Naive thymus-derived CD4-positive, alpha-beta T cell (primary cell): ENCODE measurements at places on chromosomes 3 and 15. TPM values are rescaled to one million over a fixed set of nuclear protein-coding genes. Genes with fewer than 3 reads are reported as not detected.

GOLGA8S gene
- total RNA-seq: 0.57 TPM

PLA2G4D gene
- total RNA-seq: not detected in 2 replicates

SLC12A1 gene
- total RNA-seq: not detected

NANOGP8 gene
- total RNA-seq: not detected in 2 replicates

CHST14 gene
- total RNA-seq: 12.5 and 13.6 TPM in 2 replicates

EPHB3 gene
- total RNA-seq: 0.29 TPM

DNA sequence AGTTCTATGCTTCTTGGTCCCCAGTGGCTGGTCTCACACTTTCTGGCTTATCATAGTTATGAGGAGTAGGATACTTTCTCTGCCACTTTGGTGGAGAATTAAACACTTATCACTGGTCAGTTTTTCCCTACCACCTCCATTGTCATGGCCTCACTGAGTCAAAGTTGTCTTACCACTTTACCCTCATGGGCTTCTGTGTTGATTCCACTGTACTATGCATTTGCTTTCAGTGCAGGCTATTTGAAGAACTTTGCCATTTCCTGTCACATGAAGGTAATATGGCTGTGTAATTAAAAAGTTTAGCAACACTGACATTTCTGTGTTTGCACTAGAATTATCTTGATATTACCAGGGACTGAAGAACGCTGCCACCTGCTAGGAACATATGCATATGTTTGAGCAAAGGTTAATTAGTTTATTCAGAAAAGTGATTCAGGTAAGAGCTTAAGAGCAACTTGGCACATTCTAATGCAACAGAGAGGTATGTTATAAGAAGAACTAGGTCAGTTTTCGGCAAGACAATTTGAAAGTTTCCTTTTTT is 377.3 kb downstream of the PDCD6IP start:
- no peak overlapping the region for H3K4me3 ChIP-seq
- no peaks in the 10 kb centered on the region for H3K4me1 ChIP-seq
- no peaks in the 10 kb centered on the region for H3K36me3 ChIP-seq
- H3K27ac ChIP-seq: no peak overlapping the region

GRCh38 chr3:3778641-3779270 is 20.5 kb upstream of the LRRN1 start:
- no peak overlapping the region for H3K27ac ChIP-seq
- H3K36me3 ChIP-seq: no peaks in the 10 kb centered on the region
- no peaks in the 10 kb centered on the region for H3K27me3 ChIP-seq

DNA sequence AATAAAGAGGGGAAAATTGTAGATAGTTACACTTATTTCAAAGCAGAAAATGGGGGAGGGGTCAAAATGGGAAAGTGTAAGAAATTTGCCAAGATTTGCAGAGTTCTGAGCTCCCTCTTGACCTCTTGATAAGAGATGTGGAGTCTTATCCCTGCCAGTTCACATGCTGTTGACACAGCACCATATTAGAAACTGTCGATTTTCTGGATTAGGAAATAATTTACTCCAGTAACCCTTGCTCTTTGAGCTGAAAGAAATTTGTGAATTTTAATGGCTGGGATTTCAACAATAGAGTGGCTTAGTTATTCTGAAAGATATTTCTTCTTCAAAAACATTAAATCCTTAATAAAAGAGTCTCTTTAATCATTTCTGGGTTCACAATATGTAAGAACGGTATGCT is 306.2 kb upstream of the CNTN4 start:
- no peaks in the 10 kb centered on the region for H3K27me3 ChIP-seq
- no peak for DNase-seq
- no peaks in the 10 kb centered on the region for H3K36me3 ChIP-seq
- no peaks in the 10 kb centered on the region for H3K4me1 ChIP-seq
- no peak overlapping the region for H3K4me3 ChIP-seq
- H3K27ac ChIP-seq: no peak overlapping the region

DNA sequence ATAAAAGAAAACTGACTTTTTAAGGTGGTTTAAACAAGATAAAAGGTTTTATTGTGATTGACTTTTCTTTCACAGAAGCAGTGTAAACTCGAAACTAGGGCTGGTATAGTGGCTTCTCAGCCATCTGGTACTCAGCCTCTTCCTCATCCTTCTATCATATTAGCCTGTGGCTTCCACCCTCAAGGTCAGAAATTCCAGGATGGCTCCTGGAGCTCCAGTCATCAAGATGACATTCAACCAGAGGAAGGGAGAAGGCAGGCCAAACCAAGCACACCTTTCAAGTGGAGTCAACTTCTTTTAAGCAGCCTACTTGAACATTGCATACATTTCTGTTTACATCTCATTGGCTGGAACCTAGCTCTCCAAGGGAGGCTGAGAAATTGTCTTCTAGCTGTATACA is 1.3 kb upstream of the MESD start:
- H3K4me3 ChIP-seq: no peak overlapping the region
- H3K36me3 ChIP-seq: no peaks in the 10 kb centered on the region

- H3K27ac ChIP-seq: no peak overlapping the region
- H3K36me3 ChIP-seq: peaks cover 11% of the 10 kb centered on the region
- no peak for DNase-seq
- no peaks in the 10 kb centered on the region for H3K27me3 ChIP-seq
- no peak overlapping the region for H3K4me3 ChIP-seq
These were observed 3.1 kb upstream of the RPL29 start for GRCh38 chr3:51998774-51999173.

- H3K36me3 ChIP-seq: no peaks in the 10 kb centered on the region
- no peaks in the 10 kb centered on the region for H3K27me3 ChIP-seq
- no peak overlapping the region for H3K27ac ChIP-seq
- H3K4me3 ChIP-seq: no peak overlapping the region
- H3K4me1 ChIP-seq: no peaks in the 10 kb centered on the region
These were observed 33.2 kb downstream of the HOMER2 start for GRCh38 chr15:82919231-82919886.

GRCh38 chr15:68511073-68511991 is 67.5 kb upstream of the CORO2B start:
- H3K4me3 ChIP-seq: no peak overlapping the region
- H3K36me3 ChIP-seq: no peaks in the 10 kb centered on the region
- no peak for DNase-seq
- no peaks in the 10 kb centered on the region for H3K27me3 ChIP-seq
- H3K27ac ChIP-seq: no peak overlapping the region

DNA sequence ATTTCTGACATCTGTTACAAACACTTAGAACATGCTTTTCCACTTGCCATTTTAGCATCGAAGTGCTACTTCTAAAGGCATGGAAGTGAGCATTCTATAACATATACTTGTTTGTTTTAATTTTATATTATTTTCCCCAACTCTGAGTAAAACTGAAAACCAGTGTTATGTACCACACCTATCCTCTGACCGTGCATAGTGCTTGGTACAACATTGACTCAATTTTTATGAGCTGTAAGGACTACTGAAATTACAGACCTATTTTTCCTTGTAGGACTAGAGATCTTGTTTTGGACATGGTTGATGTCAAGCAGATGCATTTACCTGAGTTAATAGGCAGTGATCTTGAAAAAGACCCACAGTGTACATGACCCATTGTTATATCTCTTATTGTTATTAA is 51.5 kb upstream of the CCNB2 start:
- peaks cover 8% of the 10 kb centered on the region for H3K4me1 ChIP-seq
- no peak overlapping the region for H3K27ac ChIP-seq
- peaks cover 6% of the 10 kb centered on the region for H3K36me3 ChIP-seq
- H3K27me3 ChIP-seq: no peaks in the 10 kb centered on the region
- no peak overlapping the region for H3K4me3 ChIP-seq

- H3K27me3 ChIP-seq: no peaks in the 10 kb centered on the region
- H3K36me3 ChIP-seq: no peaks in the 10 kb centered on the region
- H3K27ac ChIP-seq: no peak overlapping the region
- H3K4me3 ChIP-seq: no peak overlapping the region
These were observed 12.4 kb downstream of the PCCB start for GRCh38 chr3:136262559-136262958.

DNA sequence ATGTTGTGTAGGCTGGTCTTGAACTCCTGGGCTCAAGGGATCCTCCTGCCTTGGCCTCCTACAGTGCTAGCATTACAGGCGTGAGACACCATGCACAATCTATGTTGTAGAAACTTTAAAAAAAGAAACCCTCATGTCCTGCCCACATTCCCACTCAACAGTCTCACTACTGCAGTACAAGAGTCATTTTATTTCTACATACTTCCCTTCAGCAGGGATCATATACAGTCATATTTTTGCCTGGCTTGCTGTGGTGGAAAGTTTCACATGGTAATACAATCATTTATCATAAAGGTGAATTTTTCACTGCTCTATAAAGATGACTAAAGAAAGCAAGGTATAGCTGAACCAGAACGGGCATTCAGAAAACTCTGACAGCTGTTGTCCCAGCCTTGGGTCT is 53.8 kb upstream of the PIK3CB start:
- no peaks in the 10 kb centered on the region for H3K4me1 ChIP-seq
- H3K36me3 ChIP-seq: no peaks in the 10 kb centered on the region

- H3K36me3 ChIP-seq: peaks cover 3% of the 10 kb centered on the region
- H3K4me1 ChIP-seq: no peaks in the 10 kb centered on the region
- H3K4me3 ChIP-seq: no peak overlapping the region
- H3K27ac ChIP-seq: no peak overlapping the region
- DNase-seq: no peak
- no peaks in the 10 kb centered on the region for H3K27me3 ChIP-seq
These were observed 13.5 kb downstream of the HIGD1A start for GRCh38 chr3:42790714-42791229.

DNA sequence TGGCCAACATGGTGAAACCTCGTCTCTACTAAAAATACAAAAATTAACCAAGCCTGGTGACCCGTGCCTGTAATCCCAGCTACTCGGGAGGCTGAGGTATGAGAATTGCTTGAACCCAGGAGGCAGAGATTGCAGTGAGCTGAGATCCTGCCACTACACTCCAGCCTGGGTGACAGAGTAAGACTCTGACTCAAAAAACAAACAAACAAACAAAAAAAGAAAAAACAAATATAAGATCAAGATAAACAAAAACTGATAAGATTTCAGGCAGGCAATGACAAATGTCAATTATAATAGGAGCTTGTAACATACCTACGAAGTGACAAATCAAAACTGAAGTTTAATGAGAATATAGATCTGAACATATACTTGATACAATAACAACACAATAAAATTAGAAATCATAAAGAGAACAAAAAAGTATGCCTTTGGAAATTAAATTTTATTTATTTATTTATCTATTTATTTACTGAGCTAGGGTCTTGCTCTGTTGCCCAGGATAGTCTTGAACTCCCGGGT is 70.4 kb downstream of the FAIM start:
- no peak for DNase-seq
- H3K4me3 ChIP-seq: no peak overlapping the region
- no peak overlapping the region for H3K27ac ChIP-seq
- H3K36me3 ChIP-seq: peaks cover 3% of the 10 kb centered on the region
- H3K27me3 ChIP-seq: no peaks in the 10 kb centered on the region
- H3K4me1 ChIP-seq: no peaks in the 10 kb centered on the region

DNA sequence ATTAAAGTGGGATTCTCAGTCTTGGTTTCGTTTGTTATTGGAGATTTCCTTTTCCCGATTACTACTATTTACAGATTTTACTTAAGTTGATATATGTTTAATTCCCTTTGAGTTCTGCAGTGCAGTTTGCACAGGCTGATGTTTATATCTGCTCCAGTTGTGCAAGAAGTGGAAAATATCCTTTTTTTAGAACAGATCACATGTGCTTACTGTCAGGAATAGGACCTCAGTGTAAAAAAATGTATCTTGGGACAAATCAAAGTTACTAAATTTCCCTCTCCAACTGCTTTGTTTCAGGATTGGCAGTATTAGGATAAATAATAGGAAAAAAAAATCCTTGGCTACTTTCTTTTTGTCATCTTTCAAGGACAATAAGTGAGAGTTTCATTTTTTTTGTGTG is 6.9 kb downstream of the MITF start:
- H3K27me3 ChIP-seq: peaks cover 2% of the 10 kb centered on the region
- DNase-seq: no peak
- no peaks in the 10 kb centered on the region for H3K36me3 ChIP-seq
- no peak overlapping the region for H3K4me3 ChIP-seq
- no peaks in the 10 kb centered on the region for H3K4me1 ChIP-seq
- no peak overlapping the region for H3K27ac ChIP-seq

GRCh38 chr3:46719735-46720271 is 2.1 kb upstream of the PRSS50 start:
- no peak for DNase-seq
- no peak overlapping the region for H3K4me3 ChIP-seq

DNA sequence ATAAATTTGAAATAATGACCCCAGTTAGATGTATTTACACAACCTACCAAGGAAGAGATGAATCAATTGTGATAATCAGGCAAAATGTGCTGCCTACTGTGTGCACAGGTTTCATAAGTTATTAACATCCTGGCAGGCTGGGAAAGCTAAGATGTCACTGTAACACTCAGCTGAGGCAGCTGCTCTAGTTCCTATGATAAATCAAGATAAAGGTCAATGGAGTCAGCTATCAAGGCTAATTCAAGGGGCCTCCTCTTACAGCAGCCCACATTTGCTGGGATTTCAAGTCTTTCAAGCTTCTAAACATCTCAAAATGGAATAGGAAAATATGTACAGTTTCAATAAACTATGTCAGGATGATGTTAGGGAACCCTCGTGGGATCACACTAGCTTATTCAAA is 70.7 kb upstream of the PYGO1 start:
- no peak overlapping the region for H3K4me3 ChIP-seq
- no peak overlapping the region for H3K27ac ChIP-seq
- no peaks in the 10 kb centered on the region for H3K36me3 ChIP-seq

- no peak overlapping the region for H3K4me3 ChIP-seq
- no peak overlapping the region for H3K27ac ChIP-seq
- no peaks in the 10 kb centered on the region for H3K27me3 ChIP-seq
- no peak for DNase-seq
- H3K36me3 ChIP-seq: no peaks in the 10 kb centered on the region
These were observed 18.9 kb downstream of the PIF1 start for GRCh38 chr15:64806509-64806908.

- no peaks in the 10 kb centered on the region for H3K36me3 ChIP-seq
- peaks cover 17% of the 10 kb centered on the region for H3K4me1 ChIP-seq
- H3K4me3 ChIP-seq: no peak overlapping the region
- no peak overlapping the region for H3K27ac ChIP-seq
- H3K27me3 ChIP-seq: no peaks in the 10 kb centered on the region
These were observed 45.3 kb upstream of the ATP2B2 start for GRCh38 chr3:10550705-10551104.

DNA sequence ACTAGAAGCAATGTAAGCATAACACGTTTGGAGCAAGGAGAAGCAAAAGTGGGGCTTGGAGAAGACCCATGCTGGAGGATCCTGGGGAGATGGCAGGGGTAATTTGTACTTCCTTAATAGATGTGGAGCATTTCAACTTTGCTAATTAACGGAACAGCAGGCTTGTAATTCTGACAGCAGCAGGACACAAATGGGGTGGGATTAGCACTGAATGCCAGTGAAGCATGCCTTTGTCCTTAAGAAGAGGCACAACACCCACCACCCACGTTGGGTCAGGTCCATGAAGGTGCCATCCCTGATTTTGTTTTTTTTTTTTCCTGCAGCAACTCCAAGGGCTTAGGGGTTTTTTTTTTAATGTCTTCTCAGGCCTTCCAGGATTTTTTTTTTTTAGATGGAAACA is 231.9 kb upstream of the ROPN1 start:
- DNase-seq: no peak
- no peaks in the 10 kb centered on the region for H3K4me1 ChIP-seq
- H3K27me3 ChIP-seq: no peaks in the 10 kb centered on the region
- H3K4me3 ChIP-seq: no peak overlapping the region
- H3K36me3 ChIP-seq: no peaks in the 10 kb centered on the region
